ENCODE measurements at places on chromosomes 5 and 9.

DNA sequence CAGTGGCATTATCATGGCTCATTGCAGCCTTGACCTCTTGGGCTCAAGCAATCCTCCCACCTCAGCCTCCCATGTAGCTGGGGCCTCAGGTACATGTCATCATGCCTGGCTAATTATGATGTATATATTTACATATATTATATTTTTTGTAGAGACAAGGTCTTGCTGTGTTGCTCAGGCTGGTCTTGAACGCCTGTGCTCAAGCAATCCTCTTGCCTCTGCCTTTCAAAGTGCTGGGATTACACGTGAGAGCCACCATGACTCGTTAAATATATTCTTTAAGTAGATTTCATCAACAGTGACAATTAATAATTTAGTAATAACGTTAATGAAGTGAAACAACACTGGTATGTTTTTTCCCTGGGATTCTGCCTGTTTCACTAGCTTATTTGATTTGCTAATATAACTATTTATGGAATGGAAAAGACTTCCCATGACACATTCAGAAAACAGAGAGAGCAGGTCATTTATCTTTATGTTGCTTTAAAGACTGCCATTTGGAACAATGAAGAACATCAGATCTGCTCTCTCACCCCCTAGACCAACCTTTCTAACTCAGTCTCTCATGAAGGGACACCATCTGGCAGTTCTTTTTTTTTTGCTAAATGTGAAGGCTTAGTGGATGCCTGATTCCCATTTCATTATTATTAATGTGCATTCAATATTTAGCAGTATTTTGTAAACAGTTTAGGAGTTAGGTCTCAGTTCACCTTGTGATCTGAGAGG lies 295.6 kb downstream of the KIF4B start:
- no peaks in the 10 kb centered on the region for H3K27me3 ChIP-seq
- no peak for DNase-seq
- H3K4me3 ChIP-seq, result no peak overlapping the region
- no peak overlapping the region for H3K27ac ChIP-seq

DNA sequence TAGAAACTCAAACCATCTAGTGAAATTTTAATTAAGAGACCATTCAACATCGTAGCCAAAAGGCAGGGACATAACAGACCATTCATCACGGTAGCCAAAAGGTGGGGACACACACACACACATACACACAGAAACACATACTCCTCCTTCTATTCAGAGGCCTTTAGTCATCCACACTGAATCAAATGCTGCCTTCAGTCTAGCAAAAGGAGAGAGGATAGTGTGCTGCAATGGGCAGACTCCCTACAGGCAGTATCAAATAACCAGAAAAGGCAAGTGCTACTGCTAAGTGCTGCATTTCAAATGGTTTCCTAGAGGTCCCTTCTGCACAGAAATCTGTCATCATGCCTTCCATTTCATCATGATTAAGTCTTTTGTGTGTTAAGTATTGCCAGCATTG lies 303.9 kb downstream of the TRIM32 start:
- no peaks in the 10 kb centered on the region for H3K36me3 ChIP-seq
- H3K4me1 ChIP-seq, result no peaks in the 10 kb centered on the region
- no peak for DNase-seq
- H3K4me3 ChIP-seq, result no peak overlapping the region
- no peak overlapping the region for H3K27ac ChIP-seq
- no peaks in the 10 kb centered on the region for H3K27me3 ChIP-seq

DNA sequence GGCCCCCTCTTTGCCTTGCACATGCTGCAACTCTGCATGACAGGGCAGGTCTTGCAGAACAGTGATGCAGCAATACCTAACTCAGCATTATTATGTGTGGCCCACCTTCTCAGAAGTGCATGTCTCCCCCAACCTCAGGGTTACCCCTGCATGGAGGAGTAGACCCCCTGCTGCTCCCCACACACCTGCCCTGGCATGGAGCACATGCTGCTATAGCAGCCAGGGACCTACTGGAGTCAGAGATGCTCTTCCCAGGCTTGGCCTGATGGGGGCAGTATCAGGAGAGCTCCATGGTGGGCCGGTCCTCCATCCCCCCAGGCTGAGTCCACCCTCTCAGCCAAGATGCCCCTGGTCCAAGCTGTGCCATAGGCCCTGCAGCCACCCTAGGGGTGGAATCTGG lies 13.2 kb upstream of the BOD1 start:
- no peaks in the 10 kb centered on the region for H3K27me3 ChIP-seq
- DNase-seq, result no peak
- no peak overlapping the region for H3K4me3 ChIP-seq

DNA sequence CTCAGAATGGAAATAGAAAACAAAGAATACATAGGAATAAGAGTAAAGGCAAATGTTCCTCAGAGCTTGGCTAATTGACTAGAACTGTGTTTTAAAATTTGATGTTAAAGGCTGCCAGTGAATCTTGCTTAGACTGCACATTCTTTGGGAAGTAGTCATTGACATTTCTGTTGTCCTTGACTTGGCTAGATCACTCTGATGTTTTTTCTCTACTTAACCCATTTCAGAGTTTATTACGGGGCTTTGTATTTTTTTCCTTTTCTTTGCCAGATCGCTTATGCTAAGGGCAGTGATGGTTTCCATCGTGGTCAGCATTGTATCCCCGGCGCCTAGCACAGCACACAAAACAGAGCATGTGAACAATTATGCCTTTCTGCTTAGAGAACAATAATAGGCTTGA lies 1126.7 kb upstream of the CDH9 start:
- no peaks in the 10 kb centered on the region for H3K4me1 ChIP-seq
- H3K4me3 ChIP-seq, result no peak overlapping the region
- no peak for DNase-seq
- H3K36me3 ChIP-seq, result no peaks in the 10 kb centered on the region
- no peaks in the 10 kb centered on the region for H3K27me3 ChIP-seq
- no peak overlapping the region for H3K27ac ChIP-seq

- no peak overlapping the region for H3K27ac ChIP-seq
These were observed 935.2 kb upstream of the DMAC1 start for GRCh38 chr9:8734760-8735159.

- DNase-seq, result peak; percentile 80
- H3K4me1 ChIP-seq, result peaks cover 21% of the 10 kb centered on the region
- H3K27ac ChIP-seq, result peak overlapping the region; percentile 82
- H3K4me3 ChIP-seq, result peak overlapping the region; percentile 16
- no peaks in the 10 kb centered on the region for H3K27me3 ChIP-seq
These were observed 39.6 kb upstream of the TRIM36 start for GRCh38 chr5:115209279-115209678.

DNA sequence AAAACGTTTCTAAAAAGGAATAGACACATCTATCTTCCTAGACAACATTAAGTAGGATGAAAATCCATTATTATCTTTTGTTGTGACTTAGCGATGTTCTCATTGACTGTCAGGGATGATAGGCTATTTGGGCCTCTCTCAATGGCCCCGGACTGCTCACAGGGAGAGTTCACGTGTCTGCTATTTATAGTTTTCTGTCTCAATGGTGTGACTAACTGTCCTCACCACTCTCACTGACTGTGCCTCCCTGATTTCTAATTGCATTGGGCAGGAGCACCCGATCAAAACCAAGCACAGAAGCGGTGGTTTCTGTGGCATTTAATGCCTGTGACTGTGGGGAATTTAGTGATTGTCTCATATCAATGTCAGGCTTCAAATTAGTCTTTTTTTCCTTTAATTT lies 286.7 kb upstream of the KLF9 start:
- no peak overlapping the region for H3K4me3 ChIP-seq
- no peak for DNase-seq
- no peaks in the 10 kb centered on the region for H3K36me3 ChIP-seq
- no peaks in the 10 kb centered on the region for H3K4me1 ChIP-seq
- no peak overlapping the region for H3K27ac ChIP-seq

DNA sequence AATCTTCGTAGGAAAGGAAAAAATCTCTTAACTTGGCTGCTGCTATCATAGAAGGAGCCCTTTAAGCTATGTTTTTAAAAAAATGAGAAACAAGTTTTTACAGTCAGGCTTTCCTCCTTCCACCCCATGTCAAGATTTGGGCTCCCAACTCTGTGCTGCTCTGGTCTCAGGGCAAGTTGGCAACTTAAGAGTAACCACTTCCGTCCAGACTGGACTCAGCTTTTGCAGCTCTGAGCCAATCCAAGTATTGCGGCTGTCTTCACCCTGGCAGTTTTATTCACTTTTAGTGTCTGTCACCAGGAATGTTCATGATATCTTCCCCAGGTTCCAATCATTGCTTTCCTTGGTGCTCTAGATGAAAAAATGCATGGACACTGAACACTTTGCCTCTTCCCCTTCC lies 115.9 kb upstream of the GAS1 start:
- no peak overlapping the region for H3K4me3 ChIP-seq
- H3K27me3 ChIP-seq, result no peaks in the 10 kb centered on the region
- no peaks in the 10 kb centered on the region for H3K36me3 ChIP-seq
- no peak overlapping the region for H3K27ac ChIP-seq
- no peaks in the 10 kb centered on the region for H3K4me1 ChIP-seq
- no peak for DNase-seq

DNA sequence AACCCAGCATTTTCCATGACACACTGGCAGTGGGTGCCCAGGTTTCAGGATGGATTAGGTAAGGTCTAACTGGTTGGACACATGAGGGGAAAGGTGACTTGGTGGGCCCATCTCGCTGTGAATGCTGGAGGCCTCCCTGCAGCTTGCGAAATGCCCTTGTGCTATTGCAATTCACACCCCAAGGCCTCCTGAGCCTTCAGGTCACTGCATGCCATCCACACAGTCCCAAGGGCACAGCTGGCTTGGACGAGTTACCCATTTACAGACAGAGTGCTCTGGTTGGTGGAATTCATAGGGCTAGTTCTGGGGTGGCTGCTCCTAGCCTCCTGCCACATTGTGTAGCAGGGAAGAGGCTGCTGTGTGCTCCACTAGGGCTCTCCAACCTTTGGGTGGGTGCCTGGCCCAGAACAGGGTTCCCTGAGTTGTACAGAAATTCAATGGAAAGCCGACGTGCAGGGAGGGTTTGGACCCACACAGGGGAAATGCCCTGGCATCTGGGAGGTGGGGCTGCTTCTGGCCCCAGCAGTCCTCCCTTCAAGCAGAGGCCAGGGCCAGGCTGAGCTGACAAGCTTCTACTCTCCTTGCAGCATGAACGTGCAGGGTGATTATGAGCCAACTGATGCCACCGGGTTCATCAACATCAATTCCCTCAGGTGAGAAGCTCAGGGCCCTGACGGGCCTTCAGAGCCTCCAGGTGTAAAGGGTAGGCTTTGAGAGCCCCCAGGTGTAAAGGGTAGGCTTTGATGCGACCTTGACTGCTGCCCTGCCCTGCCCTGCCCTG lies 54.3 kb downstream of the ASS1 start:
- no peak overlapping the region for H3K4me3 ChIP-seq
- peaks cover 4% of the 10 kb centered on the region for H3K36me3 ChIP-seq
- H3K4me1 ChIP-seq, result no peaks in the 10 kb centered on the region
- no peak overlapping the region for H3K27ac ChIP-seq

DNA sequence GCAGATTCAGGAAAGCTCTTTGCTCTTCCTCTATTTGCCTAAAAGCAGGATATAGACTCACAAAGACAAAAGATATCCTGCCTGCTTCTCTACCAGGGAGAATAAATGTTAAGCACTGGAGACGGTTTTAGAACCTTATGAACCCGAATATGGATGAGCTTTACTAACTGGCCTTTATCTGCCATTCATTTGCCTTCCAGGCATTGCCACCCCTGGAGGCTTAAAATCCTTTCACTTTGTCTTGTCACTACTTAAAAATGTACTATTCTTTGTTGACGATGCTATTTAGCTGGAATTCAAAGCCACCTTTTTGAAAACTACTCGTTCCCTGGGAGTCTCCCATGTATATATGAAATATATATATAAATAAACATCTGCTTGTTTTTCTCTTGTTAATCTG lies 23.2 kb upstream of the LVRN start:
- H3K4me1 ChIP-seq, result no peaks in the 10 kb centered on the region
- no peak overlapping the region for H3K27ac ChIP-seq
- peaks cover 6% of the 10 kb centered on the region for H3K27me3 ChIP-seq
- no peaks in the 10 kb centered on the region for H3K36me3 ChIP-seq
- H3K4me3 ChIP-seq, result no peak overlapping the region

DNA sequence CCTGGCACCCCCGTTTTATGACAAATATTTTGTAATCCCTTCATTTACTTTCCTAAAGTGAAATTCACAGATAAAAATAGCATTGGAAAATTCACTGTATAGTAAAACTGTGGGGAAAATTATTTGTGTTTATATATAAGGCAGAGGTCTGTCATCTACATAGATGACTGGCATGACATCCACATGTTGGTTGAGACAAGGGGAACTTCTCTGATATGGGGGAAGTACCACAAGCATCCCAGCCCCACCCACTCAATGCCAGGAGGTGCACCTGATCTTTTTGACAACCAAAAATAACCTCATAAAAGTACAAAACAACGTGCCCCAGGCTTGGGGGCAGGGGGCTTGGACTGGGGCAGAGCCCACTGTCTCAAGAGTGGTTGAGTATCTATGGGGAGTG lies 6.3 kb upstream of the TDRD7 start:
- no peak for DNase-seq
- no peak overlapping the region for H3K4me3 ChIP-seq
- peaks cover 5% of the 10 kb centered on the region for H3K36me3 ChIP-seq

GRCh38 chr9:14296495-14297113 lies 17.3 kb downstream of the NFIB start:
- H3K27me3 ChIP-seq, result peaks cover 4% of the 10 kb centered on the region
- no peak overlapping the region for H3K27ac ChIP-seq
- no peak overlapping the region for H3K4me3 ChIP-seq
- no peak for DNase-seq

- H3K27me3 ChIP-seq, result peaks cover 2% of the 10 kb centered on the region
- H3K4me1 ChIP-seq, result no peaks in the 10 kb centered on the region
- no peak overlapping the region for H3K27ac ChIP-seq
- no peak for DNase-seq
- H3K36me3 ChIP-seq, result no peaks in the 10 kb centered on the region
These were observed 29.9 kb downstream of the ADCY2 start for GRCh38 chr5:7425830-7426229.

GRCh38 chr5:56088967-56089829 lies 94.4 kb upstream of the IL6ST start:
- peaks cover 51% of the 10 kb centered on the region for H3K4me1 ChIP-seq
- H3K27me3 ChIP-seq, result no peaks in the 10 kb centered on the region
- H3K36me3 ChIP-seq, result peaks cover 2% of the 10 kb centered on the region
- H3K27ac ChIP-seq, result no peak overlapping the region

- no peaks in the 10 kb centered on the region for H3K36me3 ChIP-seq
- peaks cover 11% of the 10 kb centered on the region for H3K27me3 ChIP-seq
- DNase-seq, result no peak
- no peak overlapping the region for H3K4me3 ChIP-seq
- H3K4me1 ChIP-seq, result no peaks in the 10 kb centered on the region
These were observed 108.3 kb downstream of the PCSK1 start for GRCh38 chr5:96324708-96325107.

GRCh38 chr5:150026682-150027172 lies 26.2 kb downstream of the HMGXB3 start:
- no peak overlapping the region for H3K27ac ChIP-seq
- no peaks in the 10 kb centered on the region for H3K27me3 ChIP-seq
- peaks cover 9% of the 10 kb centered on the region for H3K4me1 ChIP-seq
- DNase-seq, result no peak
- peaks cover 54% of the 10 kb centered on the region for H3K36me3 ChIP-seq

- H3K27me3 ChIP-seq, result peaks cover 48% of the 10 kb centered on the region
- no peaks in the 10 kb centered on the region for H3K36me3 ChIP-seq
- no peak overlapping the region for H3K4me3 ChIP-seq
- DNase-seq, result no peak
- H3K27ac ChIP-seq, result no peak overlapping the region
These were observed 5.8 kb upstream of the TERT start for GRCh38 chr5:1300581-1301083.

- DNase-seq, result no peak
- H3K4me1 ChIP-seq, result no peaks in the 10 kb centered on the region
- H3K27me3 ChIP-seq, result no peaks in the 10 kb centered on the region
- H3K4me3 ChIP-seq, result no peak overlapping the region
- no peak overlapping the region for H3K27ac ChIP-seq
These were observed 20.4 kb downstream of the NR5A1 start for GRCh38 chr9:124486778-124487259.
